ENCODE measurements at places on chromosomes 11 and 22.
A peak's percentile ranks its signal among the peaks of the same experiment; 100 is the strongest.

DNA sequence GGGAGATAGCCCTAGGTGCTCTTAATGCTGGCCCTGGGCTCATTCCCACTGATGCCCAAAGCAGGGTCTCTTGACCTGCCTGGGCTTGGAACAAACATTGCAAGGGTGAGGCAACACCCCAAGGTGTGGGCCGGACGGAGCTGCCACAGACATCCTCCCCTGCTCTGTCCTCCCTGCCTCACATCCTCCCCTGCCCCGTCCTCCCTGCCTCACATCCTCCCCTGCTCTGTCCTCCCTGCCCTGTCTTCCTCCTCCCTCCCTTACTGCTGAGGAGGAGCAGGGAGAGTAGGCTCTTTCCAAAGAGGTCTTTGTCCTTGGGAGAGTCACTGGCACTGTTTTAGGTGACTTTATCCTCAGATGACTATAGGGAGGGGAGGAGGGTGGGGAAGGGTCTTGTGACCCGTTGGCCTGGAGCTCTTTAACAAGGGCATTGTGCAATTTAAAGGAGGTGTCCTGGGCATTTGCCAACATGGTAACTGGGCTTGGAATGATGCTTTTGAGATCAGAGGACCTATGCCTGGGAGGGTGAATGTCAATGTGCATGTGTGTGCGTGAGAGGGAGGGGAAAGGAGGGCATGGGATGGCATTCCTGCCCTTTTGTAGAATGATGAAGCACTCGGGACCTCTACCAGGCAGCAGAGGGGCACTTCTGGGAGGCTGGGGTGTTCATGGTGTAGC is 700 bp downstream of the FAM180B start:
- DNase-seq = no peak

GRCh38 chr11:2376751-2377451 is at the start of gene CD81:
Gene CD81 (plus strand): TSS chr11:2377310. CDS start chr11:2377550, 240 bp downstream.
- DNase-seq = peak; percentile 97

DNA sequence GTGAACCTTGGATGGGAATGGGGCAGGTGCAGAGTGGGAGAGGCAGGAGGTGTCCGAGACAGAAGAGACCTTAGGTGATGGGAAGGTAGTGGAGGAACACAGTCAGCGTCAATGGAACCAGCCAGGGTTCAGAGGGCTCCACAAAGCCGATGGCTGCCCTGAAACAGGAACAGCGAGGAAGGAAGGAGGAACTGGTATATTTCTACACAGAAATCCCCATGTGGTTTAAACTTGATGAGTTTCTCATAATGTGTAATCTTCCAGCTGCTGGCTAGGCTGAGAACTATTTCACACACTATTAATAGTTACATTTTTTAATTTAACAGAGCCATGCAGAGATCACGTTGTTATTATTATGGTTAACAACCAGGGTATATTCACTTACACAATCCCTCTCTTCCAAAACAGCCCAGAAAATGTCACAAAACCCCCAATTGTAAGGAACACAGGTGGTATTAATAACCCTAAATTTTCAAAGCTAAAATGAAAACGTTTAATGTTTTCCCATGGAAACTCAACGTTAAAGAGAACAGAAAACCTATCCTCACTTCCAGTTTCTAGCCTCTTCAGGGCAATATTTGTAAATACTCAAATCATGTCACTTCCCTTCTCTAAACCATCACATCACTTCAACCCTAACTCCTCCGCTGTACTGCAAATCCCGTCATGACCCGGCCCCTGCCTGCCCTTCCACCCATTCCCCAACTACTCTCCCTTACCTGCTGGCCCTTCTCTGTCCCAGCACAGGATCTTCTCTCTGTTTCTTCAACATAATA is 74.5 kb upstream of the ARFGAP3 start:
- no peak for DNase-seq

GRCh38 chr11:115784796-115785521 is 280.7 kb upstream of the CADM1 start:
- DNase-seq = no peak

DNA sequence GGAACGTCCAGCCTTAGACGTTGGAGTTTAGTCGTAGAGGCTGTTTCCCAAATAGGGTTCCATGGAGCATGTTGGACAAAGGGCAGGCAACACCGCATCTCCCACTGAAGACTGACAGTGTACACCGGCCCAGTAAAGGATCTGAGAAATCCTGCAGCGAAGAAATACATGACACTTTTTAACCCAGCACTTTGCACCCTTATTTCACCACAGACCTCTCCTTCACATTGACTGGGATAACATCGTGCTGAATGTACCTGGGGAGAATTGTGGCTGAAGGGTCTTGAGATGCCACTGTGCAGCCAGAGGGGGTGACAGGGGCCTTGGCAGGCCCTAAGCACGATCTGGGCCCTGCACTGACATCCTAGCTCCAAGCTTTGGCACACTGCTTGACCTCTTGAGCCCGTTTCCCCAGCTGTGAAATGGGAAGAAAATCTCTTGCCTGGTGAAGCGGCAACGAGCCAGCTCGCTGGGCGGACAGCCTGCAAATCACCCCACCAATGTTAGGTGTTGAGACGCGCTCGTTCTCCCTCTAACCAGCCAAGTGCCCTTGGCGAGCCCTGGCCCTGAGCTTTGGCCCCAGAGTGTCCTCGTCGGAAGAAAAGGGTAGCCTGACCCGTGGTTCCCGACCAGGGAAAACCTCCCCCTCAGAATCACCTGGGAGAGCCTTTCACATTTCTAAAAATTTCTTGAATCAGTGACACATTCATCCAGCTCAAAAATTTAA is 13.4 kb downstream of the CD5 start:
- DNase-seq = no peak

GRCh38 chr22:25085930-25086901 is 113.4 kb upstream of the CRYBB3 start:
- DNase-seq = no peak

- DNase-seq = no peak
Observed at GRCh38 chr11:65560555-65561418, 2.6 kb upstream of the LTBP3 start.

DNA sequence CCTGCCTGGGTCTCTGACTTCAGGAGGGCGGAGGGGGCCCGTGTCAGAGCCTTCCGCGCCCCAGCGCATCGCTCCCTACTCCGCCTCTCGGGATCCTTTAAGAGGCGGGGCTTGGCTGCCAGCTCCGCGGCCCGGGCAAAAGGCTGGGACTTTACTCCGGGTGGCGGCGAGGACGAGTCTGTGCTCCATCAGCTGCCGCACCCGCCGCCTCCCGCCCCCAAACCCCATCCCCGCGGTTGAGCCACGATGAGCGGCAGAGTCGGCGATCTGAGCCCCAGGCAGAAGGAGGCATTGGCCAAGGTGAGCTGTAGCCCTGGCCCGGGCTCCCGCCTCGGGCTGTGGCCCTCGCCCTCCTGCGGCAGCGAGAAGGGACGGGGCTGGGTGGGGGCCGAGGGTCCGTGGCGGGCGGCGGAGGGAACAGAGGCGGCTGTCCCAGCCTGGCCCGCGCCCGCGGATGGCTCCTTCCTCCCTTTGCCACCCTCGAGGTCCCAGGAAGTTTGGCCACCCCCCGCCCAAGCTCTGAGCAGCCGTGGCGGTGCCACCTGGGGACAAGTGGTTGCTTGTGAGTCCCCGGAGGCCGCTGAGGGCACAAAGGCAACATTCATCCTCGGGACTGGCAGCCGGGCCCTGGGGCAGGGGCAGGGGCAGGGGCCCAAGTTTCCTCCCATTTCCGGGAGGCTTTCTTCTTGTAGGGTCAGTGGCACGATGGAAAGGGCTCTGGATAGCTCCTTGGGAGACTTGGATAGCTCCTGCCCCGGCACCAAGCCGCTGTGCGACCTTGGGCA is at the start of gene SEC14L2:
Gene SEC14L2 (plus strand): TSS at position 148 of the 785 bp plus-strand sequence. CDS start 99 bp downstream, at position 247.
- peak; percentile 80 for DNase-seq

- peak; percentile 10 for DNase-seq
Observed at GRCh38 chr11:29282088-29282487, 734.7 kb downstream of the KCNA4 start.

DNA sequence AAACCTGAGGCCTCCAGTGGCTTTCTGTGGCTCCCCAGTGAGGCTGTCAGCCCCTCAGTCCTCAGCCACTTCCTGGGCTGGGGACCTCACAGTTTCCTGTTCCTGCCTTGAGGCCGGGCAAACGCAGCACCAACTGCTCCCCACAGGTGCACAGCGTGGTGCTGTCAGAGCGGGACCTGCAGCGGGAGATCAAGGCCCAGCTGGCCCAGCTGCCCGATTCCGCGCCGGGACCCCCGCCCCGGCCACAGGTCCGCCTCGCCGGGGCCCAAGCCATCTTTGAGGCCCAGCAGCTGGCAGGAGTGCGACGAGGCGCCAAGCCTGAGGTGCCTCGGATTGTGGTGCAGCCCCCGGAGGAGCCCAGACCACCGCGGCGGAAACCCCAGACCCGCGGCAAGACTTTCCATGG is 5.4 kb downstream of the TBC1D10C start:
- DNase-seq = no peak

DNA sequence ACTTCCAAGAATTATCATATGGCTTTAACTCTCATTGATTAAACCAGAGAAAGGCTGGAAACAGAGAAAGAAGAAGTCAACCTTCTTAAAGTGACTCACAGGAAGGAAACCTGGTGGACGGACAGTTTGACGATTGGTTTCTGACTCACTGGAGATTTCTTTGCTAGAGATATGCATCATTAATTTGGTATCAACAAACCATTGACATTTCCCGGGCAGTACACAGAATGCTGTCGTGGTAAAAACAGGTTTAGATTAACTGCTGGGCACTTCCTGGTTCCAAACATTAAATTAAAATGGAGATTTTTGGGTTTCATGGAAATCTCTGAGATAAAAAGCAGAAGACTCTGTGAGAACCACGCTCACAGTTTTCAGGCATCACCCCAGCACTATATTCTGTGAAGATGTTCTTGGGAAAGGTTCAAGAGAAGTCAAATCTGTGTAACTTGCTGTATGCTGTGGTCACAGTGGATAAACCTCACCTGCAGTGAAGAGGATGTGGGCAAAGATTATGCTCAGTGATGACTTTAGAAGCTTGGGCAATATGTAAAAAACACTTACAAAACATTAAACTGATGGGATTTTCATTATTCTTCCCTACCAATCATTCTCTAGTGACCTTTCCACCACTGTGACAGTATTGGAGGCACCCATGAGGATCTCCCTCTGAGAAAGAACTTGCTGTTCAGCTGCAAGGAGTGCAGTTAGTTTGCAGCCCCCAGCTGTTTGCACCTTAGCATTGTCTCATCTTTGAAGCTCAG is 61.1 kb upstream of the CD44 start:
- DNase-seq = no peak

DNA sequence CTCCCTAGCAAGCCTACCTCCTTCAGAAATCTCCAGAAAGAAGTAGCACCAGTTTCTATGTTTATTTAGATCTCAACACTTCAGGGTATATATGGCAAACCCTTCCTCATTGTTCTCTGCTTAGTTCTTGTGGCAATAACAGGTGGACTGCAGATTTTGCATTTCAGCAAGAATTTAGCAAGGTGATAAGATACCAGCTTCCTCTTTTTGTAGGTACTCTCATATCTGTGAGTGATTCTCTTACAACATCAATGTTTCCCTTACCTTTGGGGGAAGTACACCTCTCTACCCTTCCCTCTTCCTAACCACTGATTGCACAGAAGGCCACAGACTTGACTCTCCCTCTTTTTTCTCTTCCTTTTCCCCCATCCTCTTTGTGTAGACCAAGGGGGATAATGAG is 230.9 kb upstream of the SESN3 start:
- DNase-seq = no peak

GRCh38 chr11:120882175-120882574 is 141.7 kb upstream of the TBCEL start:
- no peak for DNase-seq

DNA sequence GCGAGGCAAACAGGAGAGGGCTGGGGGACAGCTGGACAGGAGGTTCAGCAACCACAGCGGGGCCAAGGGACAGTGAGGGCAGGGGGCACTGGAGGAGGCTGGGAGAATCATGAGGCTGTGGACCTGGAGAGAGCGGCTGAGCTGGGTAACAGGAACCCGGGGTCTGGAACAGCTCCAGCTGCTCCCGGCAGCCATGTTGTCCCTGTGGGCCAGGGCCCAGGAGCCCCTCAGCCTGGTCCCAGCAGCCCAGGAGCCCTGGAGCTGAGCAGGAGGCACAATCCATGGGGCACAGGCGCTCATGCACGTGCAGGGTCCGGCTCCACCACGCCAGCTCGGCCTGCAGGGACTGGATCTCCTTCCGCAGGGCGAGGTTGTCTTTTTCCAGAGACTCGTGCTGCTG is 7.4 kb downstream of the BATF2 start:
- DNase-seq = no peak

DNA sequence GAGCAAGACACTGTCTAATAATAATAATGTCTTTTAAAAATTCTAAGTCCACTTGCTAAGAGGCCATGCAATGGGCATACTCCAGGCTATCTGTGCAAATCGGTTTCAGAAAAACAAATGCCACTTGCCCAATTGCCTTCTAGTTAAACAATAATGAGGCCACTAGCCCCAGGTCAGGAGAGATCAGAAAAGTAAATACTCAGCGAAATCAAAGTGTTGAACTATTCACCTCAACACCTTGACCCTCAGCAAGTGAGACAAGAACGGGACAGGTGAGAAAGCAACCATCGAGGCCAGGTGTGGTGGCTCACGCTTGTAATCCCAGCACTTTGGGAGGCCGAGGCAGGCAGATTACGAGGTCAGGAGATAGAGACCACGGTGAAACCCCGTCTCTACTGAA is 72.3 kb upstream of the SYN3 start:
- no peak for DNase-seq

DNA sequence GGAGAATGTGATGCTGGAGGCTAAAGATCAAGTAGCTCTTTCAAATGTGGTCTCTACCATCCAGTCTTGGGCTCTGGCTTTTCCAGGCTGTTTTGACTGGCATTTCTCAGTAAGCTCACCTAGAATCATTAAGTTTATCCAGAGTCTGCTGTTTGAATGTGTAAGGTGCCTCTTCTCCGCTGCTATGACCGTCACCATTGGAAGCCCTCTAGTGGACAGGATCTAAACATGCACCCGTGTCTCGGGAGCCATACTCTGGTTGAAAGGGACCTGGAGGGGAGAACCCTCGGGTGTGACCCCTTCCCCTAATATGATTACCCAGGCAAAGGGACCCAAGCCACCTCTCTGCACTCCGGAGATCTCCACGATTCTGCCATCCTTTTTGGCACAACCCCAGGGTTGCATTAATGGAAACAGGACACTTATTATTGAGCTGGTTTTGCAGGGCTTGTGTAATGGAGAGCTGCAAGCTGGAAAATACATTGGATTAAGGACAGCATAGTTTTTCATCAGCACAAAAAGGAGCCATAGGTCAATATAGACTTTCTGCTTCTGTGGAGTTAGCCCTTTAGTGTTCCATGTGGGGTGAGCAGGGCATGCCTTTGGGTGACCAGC is 191.0 kb upstream of the LARGE1 start:
- peak; percentile 64 for DNase-seq

Data from iPS-NIHi11 (cell line).